ENCODE measurements at places on chromosomes 5 and 9.

DNA sequence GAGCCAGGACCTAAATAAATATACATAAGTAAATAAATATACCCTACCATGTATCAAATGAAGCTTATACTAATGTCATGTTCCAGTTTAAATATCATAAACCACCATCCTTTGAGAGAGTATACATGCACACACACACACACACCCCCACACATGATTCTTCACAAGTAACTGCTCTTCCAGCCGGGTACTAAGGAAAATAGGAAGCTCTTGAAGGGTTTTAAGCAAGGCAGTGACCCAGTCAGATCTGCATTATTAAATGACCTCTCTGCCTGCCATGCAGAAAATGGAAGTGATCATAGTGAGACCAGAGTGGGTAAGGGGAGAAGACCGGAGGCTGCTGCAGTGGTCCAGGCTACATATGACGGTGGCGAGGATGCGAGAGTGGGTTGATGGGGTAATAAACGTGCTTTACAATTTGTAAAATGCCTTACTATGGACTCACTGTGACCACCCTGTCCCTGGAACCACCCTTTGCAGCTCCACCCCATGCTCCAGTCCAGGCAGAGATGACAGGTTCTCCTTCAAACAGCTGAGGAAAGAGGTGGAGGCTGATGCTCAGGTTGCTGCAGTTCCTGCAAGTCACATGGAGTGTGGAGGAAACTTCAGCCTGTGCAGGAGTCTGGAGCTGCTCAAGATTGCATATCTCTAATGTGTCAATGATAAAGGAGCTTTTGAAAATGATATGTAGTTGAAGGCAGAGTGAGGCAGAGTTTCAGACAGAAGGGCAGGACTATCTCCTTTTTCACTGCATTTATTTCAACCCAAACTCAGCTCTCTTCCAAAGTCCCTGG, 38.8 kb upstream of the NDFIP1 start:
- no peak for DNase-seq

DNA sequence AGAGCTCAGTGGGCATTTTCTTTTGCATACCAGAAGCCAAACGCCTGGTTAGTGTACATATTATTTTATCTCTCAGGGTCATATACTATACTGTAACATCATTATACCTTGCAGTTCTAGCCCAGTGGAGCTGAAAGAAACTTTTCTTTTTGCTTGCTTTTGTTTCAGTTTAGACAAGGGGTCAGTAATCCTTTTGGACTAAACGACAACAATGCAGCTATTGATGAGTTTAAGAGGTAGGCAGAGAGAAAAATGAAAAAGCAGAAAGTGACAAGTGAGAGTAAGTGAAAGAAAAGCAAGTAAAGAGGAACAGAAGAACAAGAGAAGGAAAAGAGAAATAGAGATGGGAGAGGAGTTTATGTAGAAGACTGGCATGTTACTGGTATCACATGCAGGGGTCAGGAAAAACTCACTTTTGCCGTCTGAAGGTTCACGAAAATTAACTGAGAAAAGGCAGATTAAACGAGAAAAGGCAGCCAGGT, 47.4 kb upstream of the TENT2 start:
- DNase-seq = no peak

- DNase-seq = no peak
Observed at GRCh38 chr9:109538346-109538745, 40.2 kb upstream of the PTPN3 start.

DNA sequence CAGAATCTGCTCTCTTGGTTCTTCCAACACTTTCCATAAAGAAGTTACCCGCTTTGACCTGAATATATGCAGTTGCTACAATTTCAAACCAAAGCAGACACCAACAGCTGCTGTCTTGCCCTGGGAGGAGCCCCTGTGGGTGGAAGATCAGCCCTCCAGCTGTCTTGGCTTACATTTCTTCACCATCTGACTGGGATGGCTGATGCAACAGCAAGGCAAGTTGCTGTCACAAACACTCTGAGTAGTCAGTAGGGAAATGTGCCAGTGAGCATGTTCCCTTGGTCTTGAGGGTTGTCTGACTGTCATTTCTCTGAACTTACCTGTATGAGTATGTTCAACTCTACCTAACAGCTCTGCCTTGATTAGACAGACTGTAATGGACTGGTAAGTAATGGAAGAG, 152.9 kb downstream of the SGCD start:
- DNase-seq = no peak

DNA sequence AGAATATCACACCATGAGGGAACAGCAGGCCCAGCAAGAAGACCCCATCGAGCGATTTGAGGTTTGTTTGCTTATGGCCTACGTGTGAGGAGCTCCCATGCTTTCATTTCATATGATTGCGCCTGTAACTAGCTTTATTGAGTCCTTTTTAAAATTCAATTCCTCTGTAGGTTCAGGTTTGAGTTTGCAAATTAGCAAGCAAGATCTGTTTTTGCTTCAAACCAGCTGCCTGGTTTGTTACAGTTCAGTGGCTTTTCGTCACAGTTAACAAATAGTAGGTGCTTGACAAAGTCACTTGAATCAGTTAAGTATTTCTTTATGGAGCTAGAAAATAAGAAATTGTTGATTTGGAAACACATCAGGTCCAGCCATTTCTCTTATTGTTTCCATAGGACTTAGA, 56.3 kb downstream of the GPR21 start:
- DNase-seq = no peak

- DNase-seq = no peak
Observed at GRCh38 chr9:94084314-94084713, at the start of gene PTPDC1. Gene PTPDC1 (plus strand): TSS chr9:94084464. CDS start chr9:94084531, 67 bp downstream.

DNA sequence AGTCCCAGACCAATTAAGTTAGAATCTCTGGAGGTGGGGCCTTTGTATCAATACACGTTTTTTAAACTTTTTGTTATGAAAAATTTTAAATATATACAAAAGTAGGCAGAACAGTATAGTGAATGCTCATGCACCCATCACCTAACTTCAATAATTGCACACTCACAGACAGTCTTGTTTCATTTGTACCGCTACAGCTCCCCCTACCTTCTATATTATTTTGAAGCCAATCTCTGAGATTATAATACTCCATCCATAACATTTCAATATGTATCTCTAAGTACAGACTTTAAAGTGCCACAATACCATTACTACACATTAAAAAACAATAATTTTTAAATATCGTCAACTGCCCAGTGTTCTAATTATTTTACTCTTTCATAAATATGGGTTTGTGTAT, 32.9 kb downstream of the ISL1 start:
- no peak for DNase-seq

- DNase-seq = no peak
Observed at GRCh38 chr5:27276119-27276518, 237.7 kb upstream of the CDH9 start.

DNA sequence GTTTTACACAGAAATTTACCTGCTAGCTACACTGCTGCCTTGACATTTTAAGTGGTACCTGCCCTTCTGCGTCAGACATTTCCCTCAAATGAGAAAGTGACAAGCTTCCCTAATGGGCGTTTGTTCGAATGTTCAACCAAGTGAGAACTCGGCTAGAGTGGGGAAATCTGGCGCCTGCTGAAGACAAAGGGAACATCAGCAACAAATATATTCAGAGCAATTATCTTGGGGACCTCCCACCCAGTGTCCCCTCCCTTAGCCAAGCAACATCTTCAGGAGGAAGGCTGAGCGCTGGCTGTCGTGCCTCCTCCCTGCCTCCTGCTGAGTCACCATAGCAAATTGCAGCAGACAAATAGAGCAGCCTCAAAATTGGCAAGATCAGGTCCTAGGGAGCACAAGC, 57.1 kb downstream of the MFAP3 start:
- no peak for DNase-seq

DNA sequence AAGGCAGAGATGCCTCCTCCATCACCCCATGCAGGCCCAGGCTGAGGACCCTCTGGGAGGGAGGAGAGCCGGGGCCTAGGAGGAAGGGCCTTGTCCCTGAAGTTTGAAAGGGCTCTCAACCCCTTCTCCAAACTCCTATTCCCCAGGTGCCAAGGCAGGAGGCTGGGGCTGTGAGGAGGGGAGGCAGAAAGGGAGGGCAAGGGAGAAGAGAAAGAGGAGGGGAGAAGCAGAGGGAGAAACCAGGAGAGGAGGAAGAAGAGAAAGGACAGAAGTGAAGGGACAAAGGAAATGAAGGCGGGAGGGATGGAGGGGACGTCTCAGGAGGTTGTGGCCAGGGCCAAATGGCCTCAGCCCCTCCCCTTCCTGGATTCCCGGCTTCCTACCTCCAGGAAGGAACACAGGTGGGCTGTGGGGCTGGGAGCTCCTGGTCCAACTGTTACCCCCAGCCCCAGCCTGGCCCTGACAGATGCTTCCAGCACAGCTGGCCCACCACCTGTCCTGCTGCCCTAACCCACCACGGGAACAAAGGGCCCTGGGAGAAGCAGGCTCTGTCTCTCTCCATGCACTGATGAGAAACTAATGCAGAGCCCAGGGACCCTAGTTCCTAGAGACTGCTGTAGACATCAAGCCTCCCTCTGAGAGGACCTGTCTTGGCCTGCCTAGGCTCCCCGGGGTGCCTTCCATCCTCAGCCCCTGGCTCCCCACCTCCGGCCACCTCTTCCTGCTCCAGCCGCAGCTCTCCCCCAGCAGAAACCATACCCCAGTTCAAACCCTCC, 3.5 kb downstream of the DBN1 start:
- no peak for DNase-seq

- no peak for DNase-seq
Observed at GRCh38 chr9:92486371-92486770, 4.1 kb upstream of the ASPN start.

GRCh38 chr5:130893006-130893405, 272.1 kb downstream of the HINT1 start:
- no peak for DNase-seq

DNA sequence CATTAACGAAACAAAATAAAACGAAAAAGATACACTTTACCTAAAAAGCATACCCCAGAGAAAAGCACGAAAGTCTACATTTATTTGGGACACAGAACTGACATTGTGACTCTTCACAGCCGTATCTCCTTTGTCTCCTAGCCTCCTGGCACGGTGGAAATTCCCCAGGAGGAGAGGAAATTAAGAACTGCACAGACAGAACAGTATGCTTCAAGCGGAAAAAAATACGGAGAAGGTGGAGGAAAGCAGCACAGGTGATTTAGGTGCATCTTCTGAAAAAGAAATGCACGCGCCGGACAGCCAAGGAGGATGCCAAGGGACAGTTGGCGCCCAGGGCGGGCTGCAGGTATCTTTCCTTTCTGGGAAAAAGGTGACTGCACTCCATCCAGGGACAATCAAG, 32.0 kb downstream of the DDX31 start:
- DNase-seq = no peak

DNA sequence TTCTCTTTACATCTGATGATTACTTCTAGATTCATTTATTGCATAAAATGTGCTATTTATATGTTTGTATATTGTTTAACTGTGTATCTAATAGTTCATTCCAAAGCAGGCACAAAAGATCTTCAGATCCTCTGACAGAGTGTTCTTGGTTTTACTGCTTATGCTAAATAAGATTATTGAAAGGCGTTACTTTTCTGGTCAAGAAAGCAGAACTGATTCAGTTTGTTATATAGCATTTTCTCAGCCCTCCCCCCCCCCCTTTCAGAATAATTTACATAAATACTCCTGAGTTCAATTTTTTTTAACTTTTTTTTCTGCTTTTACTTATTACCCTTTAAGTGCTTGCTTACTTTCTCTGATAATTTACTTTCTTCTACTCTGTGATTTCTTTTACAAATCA, 15.4 kb downstream of the CDC42SE2 start:
- DNase-seq = no peak

DNA sequence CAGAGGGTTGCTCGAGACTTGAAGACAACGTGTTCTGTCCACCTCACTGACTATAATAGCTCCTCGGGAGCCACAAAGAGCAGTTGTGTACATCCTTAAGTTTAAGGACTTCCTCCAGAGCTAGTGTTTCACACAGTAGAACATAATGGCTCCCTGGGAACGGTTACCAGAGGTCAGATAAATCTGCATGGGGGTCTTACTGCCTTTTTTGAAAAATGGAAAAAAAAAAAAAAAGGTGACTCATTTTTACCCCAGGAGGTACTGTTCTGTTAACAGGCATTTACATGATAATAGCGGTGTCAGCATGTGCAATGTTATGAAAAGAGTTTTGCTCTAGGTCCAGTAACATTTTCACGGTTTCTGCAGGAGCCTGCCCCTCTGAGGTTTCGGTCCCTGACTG, 498.9 kb upstream of the WWC1 start:
- no peak for DNase-seq

DNA sequence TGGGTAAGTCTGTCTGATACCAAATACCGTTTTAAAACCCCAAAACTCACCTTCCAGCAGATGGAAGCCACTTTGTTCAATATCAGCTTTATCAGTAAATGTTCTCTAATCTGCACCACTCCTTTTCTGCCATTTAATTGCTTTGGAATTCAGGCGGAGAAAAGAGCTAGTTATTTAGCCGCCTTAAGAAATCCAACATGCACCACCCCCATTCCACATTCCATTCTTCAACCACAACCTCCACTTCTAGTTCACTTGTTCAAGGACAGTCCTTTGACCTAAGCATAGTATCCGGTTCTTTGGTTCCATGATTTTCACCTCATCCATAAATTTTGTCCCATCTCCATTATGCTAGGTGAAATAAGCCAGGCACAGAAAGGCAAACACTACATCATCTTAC, 240.1 kb downstream of the DNAH5 start:
- DNase-seq = no peak

DNA sequence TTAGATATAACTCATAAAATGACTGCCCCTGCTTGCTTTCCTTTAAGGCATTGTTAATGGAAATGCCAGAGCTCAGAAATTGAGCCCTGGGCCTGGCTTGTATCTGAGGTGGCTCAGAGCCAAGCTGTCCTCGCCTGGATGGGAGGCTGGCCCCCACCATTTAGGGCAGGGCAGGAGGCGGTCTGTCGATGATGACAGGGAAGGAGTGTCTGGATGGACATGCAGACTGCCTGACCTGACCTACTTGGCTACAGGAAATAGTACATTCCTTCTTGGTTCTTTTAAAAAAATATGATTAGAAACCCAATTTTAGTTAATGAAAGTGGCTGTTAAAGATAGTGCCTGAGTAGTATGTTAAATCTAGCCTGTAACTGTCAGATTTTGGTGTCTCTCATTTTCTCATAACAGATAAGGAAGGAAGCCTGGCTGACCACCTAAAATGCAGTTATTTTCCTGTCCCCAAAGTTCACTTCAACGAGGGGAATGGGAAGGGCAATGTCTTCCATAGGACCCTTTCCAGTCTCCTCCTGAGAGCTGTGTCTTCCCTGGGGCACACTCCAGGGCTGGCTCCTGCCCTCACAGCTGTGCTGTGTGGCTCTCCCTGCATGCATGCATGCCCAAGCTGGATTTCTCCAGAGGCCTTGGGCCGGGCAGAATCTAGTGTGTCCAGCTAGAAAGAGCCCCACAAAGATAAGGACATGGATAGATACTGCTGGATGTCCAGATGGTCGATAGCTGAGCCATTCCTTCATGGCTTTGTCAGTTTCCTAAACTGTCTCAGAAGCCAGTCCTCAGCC, 42.3 kb downstream of the MACROH2A1 start:
- DNase-seq = no peak

DNA sequence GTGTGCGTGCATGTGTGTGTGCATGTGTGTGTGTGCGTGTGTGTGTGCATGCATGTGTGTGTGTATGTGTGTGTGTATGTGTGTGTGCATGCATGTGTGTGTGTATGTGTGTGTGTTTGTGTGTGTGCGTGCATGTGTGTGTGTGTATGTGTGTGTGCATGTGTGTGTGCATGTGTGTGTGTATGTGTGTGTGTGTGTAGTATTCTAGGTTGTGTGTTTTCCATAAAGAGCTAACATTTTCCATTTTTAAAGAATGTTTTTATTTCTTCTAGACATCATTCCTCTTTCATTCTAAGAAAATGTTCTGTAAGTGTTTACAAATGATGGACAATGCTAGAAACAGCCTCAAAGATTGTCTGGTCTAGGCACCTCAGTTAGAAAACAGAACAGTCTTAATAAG, 15.6 kb downstream of the ENTREP1 start:
- DNase-seq = no peak
